ENCODE measurements at places on chromosomes 7 and 10. TPM values are rescaled to one million over a fixed set of nuclear protein-coding genes. Genes with fewer than 3 reads are reported as not detected.

DNA sequence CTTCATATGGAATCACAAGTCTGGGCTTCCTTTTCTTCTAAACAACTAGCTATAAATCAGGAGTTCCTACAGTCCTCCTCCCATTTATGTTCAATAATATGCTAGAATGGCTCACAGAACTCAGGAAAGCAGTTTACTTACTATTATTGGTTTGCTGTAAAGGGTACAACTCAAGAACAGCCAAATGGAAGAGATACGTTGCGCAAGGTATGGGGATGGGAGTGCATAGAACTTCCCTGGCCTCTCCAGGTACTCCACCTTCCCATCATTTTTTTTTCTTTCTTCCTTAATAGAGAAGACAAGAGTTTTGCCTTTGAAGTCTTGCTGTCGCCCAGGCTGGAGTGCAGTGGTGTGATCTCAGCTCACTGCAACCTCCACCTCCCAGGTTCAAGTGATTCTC is 27.1 kb upstream of the SEMA4G start:
- DNase-seq, result no peak

DNA sequence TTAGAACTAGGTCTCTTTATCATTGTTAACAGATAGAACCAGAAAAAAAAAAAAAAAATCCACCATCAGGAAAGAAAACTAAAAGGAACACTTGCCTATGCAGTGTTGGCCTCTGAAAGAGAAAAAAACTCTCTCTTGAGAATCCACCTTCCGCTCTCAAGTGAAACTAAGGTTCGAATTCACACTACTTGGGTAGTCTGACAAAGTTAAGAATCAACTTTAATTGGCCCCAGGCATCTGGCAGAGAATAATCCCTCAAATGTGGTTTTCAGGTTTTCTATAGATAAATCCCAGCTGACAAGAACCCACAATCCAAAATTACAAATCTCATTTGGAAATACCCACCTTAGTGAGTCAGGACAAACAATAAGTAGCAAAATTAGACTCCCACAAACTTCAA is 199.7 kb upstream of the LRRN3 start:
- no peak for DNase-seq

- no peak for DNase-seq
Measured at GRCh38 chr10:87038286-87038717, 18.2 kb downstream of the FAM25A start.

DNA sequence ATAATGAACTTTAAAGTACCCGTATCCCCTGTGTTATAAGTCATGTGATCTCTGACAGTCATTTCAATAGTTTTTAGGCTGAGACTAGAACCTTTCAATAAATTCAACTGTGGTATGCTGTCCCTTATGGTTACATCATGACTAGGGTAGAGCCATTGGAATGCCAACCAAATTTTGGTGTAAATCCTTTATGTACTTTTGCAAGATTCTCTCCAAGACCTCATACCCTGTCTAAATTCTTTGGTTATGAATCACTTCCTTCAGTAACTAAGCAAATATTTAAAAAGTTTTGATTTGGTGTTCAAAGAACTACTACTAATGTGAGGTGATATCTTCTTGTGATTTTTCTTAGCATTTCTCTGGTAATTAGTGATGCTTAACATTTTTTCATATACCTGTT is 20.8 kb upstream of the OR6B1 start:
- peak; percentile 54 for DNase-seq

- peak; percentile 72 for DNase-seq
Measured at GRCh38 chr7:24979470-24979862, 512 bp downstream of the OSBPL3 start.

DNA sequence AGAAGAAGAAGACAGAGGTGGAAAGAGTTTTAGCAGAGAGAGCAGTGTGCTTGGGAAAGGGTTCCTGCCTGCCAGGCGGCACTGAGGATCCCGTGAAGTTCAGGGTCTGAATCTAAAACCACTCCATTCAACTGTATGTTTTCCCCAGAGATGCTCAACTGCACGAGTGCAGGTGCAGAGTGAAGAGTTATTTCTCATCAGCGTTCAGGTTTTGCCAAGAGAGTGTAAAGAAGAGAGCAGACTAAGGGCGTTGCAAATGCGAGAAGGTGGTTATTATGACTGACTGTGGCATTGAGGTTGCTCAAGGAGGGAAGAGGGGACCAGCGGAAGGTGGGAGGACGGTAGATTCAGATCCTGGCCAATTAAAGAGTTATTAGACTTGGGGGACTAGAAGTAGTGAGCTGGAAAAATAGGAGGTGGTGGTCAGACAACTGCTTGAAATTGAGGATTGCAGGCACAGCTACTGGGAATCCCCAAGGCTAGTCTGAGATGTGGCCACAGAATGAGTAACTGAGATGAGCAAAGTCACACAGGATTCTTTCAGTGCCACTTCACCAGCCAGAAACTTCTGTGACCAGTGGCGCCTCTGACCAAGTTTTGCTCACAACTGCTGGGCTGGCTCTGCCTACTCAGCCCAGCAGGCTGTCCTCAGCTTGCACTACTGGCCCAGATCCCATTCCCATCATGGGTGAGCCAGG is 29.1 kb downstream of the STRA8 start:
- DNase-seq, result no peak

DNA sequence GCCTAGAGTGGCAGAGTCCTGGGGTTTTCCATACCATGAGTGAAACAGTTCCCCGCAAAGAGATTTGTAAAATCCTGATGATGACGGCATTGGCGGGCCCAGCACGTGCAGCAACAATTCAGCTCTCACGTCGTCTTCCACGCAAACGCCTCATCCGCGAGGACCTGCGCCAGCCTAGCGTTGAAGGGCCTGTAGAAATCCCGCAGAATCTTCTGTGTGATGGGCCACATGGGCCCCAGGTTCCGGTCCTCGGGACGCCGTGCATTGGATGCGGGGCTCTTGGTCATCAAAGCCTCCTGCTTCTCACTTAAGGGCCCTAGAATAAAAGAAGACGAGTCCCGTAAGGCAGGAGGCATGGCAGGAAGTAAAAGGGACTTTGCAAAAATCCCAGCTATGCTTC is 83.4 kb downstream of the CHST15 start:
- DNase-seq, result no peak

GRCh38 chr7:11584406-11585031 is 247.5 kb downstream of the THSD7A start:
- no peak for DNase-seq

- no peak for DNase-seq
Measured at GRCh38 chr7:50317221-50317678, 12.7 kb downstream of the IKZF1 start.

DNA sequence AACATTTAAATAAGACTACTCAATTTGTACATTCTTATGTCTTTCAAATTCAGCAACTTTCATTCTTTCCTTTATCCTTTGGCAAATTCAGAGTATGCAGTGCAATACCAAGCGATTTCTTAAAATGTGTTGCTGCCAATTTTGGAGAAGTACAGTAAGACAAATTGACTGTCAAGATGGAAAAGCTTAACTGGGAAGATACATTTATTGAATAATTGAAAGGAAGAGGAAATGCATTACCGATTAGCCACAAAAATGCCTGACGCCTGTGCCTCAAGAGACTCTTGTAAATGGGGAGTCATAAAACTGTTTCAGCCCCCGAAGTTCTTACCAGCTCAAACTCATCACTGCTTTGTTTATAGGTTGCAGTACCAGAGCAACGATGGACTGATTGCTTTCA is 373.3 kb upstream of the GALNT17 start:
- no peak for DNase-seq

Gene ERVW-1
- not detected for total RNA-seq

Gene ANAPC16
- 26.3 TPM for total RNA-seq

Gene IGF2BP3
- 94.2 TPM for total RNA-seq

Gene ZNF25
- total RNA-seq, result 9.5 TPM

Gene UPK3B
- not detected for total RNA-seq

Gene CALHM1
- total RNA-seq, result not detected
